CD4-positive, alpha-beta T cell (primary cell): ENCODE measurements at places on chromosomes 12 and 14.
A peak's percentile ranks its signal among the peaks of the same experiment; 100 is the strongest.

GRCh38 chr14:22097072-22097471 is 423.5 kb upstream of the OR4E1 start:
- H3K27me3 ChIP-seq: no peaks in the 10 kb centered on the region
- DNase-seq: no peak
- no peaks in the 10 kb centered on the region for H3K36me3 ChIP-seq
- peak overlapping the region; percentile 13 for H3K27ac ChIP-seq

GRCh38 chr12:98001430-98001829 is 514.0 kb upstream of the TMPO start:
- H3K27ac ChIP-seq: no peak overlapping the region
- no peak for DNase-seq
- H3K36me3 ChIP-seq: no peaks in the 10 kb centered on the region
- no peak overlapping the region for H3K4me3 ChIP-seq
- H3K27me3 ChIP-seq: peaks cover 6% of the 10 kb centered on the region

DNA sequence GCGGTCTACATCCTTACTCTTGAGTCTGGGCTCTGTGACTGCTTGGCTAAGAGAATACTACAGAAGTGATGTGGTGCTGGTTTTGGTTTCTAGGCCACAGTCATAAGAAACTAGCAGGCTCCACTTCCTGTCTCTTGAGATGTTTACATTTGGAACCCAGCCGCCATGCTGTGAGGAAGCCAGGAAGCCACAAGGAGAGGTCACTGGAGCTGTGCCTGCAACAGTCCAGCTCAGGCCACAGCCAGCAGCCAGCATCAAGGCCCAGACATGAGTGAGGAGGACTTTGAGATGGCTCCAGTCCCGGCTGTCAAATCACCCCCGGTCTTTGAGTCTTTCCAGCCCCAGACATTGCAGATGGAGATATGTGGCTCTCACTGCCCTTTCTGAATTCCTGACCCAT is 12.9 kb upstream of the FAM181A start:
- no peak for DNase-seq
- no peak overlapping the region for H3K27ac ChIP-seq
- no peaks in the 10 kb centered on the region for H3K36me3 ChIP-seq
- H3K4me3 ChIP-seq: no peak overlapping the region
- peaks cover 5% of the 10 kb centered on the region for H3K27me3 ChIP-seq
- no peaks in the 10 kb centered on the region for H3K4me1 ChIP-seq

- H3K27ac ChIP-seq: no peak overlapping the region
- H3K36me3 ChIP-seq: no peaks in the 10 kb centered on the region
- no peak overlapping the region for H3K4me3 ChIP-seq
- H3K4me1 ChIP-seq: no peaks in the 10 kb centered on the region
- DNase-seq: no peak
- no peaks in the 10 kb centered on the region for H3K27me3 ChIP-seq
Observed at GRCh38 chr12:92765871-92766270, 63.1 kb downstream of the PLEKHG7 start.

GRCh38 chr12:107027636-107028053 is 40.7 kb upstream of the MTERF2 start:
- H3K36me3 ChIP-seq: no peaks in the 10 kb centered on the region
- DNase-seq: no peak
- H3K4me1 ChIP-seq: peaks cover 13% of the 10 kb centered on the region
- no peaks in the 10 kb centered on the region for H3K27me3 ChIP-seq

- H3K27ac ChIP-seq: no peak overlapping the region
- H3K4me3 ChIP-seq: no peak overlapping the region
- no peaks in the 10 kb centered on the region for H3K36me3 ChIP-seq
- no peaks in the 10 kb centered on the region for H3K4me1 ChIP-seq
- no peak for DNase-seq
- no peaks in the 10 kb centered on the region for H3K27me3 ChIP-seq
Observed at GRCh38 chr14:50615552-50615951, 52.6 kb downstream of the SAV1 start.

DNA sequence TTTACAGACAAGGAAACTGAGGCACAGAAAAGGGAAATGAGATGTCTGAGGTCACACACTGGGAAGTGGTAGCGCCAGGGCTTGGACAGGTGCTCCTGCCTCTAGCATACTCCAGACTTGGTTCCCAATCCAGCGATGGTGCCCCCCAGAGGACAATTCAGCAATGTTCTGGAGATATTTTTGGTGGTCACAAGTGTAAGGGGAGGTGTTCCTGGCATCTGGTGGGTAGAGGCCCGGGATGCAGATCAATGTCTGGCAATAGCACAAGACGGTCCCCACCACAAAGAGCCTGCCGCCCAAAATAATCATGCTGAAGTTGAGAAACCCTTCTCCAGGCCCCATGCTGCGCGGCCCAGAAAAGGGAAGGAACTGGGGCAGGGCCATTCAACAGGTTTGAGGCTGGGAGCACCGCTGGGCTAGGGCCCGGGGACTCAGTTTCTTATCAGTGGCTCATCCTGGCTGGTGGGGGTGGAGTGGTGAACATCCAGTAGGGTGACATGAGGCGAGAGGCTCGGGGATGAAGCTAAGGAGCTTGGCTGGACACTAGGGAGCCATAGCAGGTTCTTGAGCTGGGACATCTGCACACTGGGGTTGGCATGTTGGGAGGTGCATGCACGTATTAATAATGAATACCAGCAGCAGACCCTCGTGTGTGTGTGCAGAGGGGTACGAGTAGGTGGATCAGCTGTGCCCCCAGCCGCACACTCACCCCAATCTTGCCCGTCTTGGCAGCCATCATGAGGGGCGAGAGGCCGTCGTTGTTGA is 35.1 kb downstream of the TRPV4 start:
- no peaks in the 10 kb centered on the region for H3K4me1 ChIP-seq
- no peak for DNase-seq
- no peak overlapping the region for H3K27ac ChIP-seq
- no peaks in the 10 kb centered on the region for H3K27me3 ChIP-seq

DNA sequence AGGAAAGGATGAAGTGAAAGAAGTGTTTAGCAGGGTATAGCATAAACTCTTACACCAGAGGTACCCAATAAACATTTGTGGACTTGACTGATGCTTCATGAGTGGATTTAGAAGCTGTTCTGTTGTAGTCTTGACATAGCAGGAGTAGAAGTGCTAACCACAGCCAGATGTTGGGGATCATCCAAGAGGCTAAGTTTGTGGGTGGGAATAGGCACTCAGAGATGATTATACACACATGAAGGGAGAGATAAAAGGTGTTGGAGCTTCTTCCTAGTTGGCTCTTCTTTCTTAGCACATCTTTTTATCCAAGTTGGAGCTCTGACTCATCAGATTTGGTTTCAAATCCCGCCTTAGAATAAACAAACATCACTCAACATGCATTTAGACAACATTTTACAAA is 166.7 kb upstream of the E2F7 start:
- H3K27me3 ChIP-seq: no peaks in the 10 kb centered on the region
- no peak overlapping the region for H3K4me3 ChIP-seq
- no peaks in the 10 kb centered on the region for H3K36me3 ChIP-seq
- H3K4me1 ChIP-seq: no peaks in the 10 kb centered on the region
- no peak for DNase-seq
- no peak overlapping the region for H3K27ac ChIP-seq

DNA sequence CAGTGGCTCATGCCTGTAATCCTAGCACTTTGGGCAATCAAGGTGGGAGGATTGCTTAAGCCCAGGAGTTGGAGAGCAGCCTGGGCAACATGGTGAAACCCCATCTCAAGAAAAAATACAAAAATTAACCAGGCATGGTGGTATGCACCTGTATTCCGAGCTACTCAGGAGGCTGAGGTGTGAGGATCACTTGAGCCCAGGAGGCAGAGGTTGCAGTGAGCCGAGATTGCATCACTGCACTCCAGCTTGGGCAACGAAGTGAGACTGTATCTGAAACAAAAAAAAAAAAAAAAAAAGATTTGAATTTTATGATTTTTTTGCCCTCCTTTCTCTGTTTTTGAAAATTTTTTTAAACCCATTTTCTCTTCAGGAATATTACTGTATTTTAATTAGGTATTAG is 17.7 kb downstream of the C12orf75 start:
- no peaks in the 10 kb centered on the region for H3K27me3 ChIP-seq
- H3K27ac ChIP-seq: no peak overlapping the region
- no peak overlapping the region for H3K4me3 ChIP-seq
- DNase-seq: no peak
- H3K36me3 ChIP-seq: no peaks in the 10 kb centered on the region

DNA sequence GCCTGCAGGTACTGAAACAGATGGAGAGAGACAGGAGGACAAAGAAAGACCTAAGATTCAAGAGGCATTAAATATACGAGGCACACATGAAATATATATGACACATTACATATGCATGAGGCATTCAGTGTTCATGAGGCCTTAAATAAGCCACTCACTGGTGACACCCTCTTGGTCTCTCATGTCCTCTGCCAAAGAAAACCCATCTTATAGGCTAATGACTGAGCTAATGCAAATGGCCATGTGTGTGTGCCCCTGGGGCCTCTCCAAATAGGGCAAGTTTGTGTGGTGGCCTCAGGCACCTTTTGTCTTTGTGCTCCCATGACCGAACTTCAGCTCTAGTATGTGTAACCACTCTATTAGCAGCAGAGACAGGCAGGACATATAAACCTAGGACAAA is 18.8 kb downstream of the COQ6 start:
- H3K4me3 ChIP-seq: no peak overlapping the region
- no peak overlapping the region for H3K27ac ChIP-seq
- no peak for DNase-seq

DNA sequence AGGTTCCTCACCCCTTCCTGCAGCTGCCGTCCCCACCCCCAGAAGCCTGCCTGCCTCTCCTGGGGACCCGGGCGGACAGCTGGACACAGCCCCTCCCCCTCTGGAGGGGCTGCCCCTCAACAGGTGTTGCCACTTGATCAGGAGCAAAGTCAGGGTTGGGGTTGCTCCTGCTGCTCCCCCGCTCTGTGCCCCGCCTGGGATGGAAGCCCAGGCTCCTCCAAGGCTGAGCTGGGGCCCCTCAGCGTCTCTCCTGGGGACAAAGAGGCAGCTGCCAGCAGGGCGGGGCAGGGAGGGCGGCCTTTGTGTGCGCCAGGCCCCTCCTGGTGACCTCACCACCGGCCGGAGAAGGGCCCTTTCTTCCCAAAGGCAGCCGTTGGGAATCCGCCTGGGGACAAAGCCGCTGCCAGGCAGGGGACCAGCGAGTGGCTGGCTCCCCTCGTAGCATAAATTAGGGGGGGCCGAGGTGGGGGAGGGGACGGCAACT is 13.7 kb downstream of the TRMT61A start:
- no peak overlapping the region for H3K4me3 ChIP-seq
- peaks cover 8% of the 10 kb centered on the region for H3K4me1 ChIP-seq
- peaks cover 8% of the 10 kb centered on the region for H3K27me3 ChIP-seq

- H3K4me1 ChIP-seq: no peaks in the 10 kb centered on the region
- no peak overlapping the region for H3K27ac ChIP-seq
- no peak for DNase-seq
- H3K27me3 ChIP-seq: no peaks in the 10 kb centered on the region
- H3K4me3 ChIP-seq: no peak overlapping the region
Observed at GRCh38 chr14:70472253-70473159, 20.5 kb downstream of the ADAM21 start.

DNA sequence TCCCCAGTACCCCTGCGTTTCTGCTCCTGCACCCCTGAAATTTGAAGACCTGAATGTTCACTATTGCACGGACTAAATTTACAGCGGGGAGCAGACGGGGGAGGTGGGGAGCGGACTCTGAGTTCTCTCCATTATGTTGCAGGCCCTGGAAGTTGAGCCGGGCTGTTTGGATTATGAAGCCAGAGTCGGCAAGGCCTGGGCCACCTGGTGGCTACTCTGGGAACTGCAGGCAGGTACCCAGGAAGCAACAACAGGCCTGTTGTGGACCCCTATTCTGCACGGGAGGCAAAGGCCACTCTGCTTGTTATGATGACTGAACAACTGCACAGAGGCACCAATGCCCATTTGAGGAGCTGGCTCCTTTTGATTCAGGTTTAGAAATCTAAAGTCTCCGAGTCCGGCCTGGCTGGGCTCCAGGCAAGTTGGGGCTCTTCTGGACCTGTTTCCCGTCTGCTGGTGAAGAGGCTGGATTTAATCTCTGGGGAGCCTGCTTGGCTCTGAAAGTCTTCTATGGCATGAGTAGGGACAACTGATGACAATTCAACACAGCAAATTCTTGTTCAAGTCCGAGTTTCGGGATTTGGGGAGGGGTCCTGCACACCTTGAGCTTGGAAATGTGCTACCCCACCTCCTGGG is 34.1 kb upstream of the FAM181A start:
- peak; percentile 61 for DNase-seq
- no peaks in the 10 kb centered on the region for H3K36me3 ChIP-seq
- no peak overlapping the region for H3K4me3 ChIP-seq
- H3K4me1 ChIP-seq: peaks cover 3% of the 10 kb centered on the region
- no peak overlapping the region for H3K27ac ChIP-seq
- peaks cover 22% of the 10 kb centered on the region for H3K27me3 ChIP-seq

DNA sequence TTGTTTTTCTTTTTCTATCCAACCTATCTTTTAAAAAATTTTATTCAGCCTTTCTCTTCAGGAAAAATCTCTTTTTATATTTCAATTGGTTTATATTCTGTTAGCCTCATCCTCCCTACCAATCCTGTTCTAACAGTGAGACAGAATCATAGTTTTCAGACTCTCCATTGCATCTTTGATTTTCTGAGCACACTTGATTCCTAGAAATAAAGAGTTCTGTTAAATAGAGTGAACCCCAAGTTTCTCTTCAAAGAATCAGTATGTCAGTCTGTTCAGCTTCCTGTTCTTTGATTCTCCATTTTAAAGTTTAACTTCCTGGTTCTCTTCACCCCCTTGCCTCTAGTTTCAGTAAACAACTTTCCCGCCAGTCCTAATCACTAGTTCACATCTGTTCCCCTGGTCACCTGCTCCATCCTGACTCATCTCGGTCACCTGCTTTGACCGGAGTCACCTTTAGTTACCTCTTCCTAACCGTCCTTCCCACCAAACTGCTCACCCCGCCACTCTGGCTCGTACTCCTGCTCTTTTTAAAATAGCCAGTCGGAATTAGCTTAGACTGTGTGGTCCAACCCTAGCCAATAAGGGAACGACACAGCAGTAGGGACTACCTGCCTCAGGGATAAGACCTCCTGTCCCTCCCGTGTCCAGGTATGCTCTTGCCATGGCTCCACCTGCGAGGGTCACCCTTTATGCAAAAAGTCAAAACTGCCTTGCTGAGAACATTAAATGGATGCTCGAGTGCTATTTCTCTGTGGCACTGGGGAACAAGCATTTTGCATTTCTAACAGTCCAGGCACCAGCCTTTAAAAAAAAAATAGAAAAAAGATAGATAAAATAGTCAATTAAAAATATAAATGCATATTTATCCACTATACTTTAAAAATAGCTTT is 48.4 kb downstream of the DDX51 start:
- H3K27me3 ChIP-seq: no peaks in the 10 kb centered on the region
- H3K4me3 ChIP-seq: no peak overlapping the region
- DNase-seq: no peak
- H3K27ac ChIP-seq: peak overlapping the region; percentile 38

- H3K4me3 ChIP-seq: no peak overlapping the region
- DNase-seq: no peak
- no peaks in the 10 kb centered on the region for H3K27me3 ChIP-seq
- H3K27ac ChIP-seq: no peak overlapping the region
- peaks cover 15% of the 10 kb centered on the region for H3K4me1 ChIP-seq
Observed at GRCh38 chr14:93936245-93936644, 9.1 kb downstream of the FAM181A start.

DNA sequence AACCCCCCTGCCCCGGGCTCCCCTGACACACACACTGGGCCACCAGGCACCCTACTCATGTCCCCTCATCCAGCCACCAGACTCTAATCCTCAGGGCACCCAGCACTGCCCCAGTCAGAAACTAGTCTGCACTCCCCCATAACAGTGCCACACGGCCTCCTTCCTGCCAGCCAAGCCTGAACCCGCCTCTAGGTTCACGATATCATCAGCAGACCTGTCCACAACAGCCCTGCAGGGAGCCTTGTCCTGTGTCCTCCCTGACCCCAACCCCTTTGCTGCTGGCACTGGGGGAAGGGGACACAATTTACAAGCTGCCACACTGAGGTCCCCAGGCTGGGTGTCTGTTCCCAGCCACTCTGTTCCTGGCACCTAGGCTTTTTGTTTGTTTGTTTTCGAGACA is 33.6 kb downstream of the LTBP2 start:
- H3K4me3 ChIP-seq: no peak overlapping the region
- H3K4me1 ChIP-seq: peaks cover 26% of the 10 kb centered on the region
- H3K27ac ChIP-seq: no peak overlapping the region
- DNase-seq: no peak
